NCI-H524 treated with DMSO at 0.1 percent for 48 hours (cell line): ENCODE measurements at places on chromosomes 13 and 19.

- DNase-seq: peak; percentile 2
These were observed 141.9 kb downstream of the PCCA start for GRCh38 chr13:100230769-100231149.

DNA sequence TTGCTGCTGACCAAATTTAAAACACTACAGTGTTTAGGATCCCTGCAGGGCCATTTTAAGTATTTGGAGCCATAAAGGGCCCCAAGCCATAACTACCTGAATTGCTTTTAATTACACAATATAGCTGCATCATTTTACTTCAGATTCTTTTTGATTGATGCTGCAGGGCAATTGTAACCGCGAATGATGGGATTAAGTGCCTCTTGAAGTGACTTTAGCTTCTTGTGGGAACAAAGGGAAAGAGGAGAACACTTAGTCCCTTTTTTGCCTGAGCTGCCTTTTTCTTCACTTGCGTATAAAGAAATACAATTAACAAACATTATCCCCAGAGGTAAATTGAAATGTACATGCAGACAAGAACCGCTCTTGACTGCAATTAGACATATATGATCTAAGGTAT lies 228.5 kb downstream of the ZIC5 start:
- DNase-seq: peak; percentile 45

- no peak for DNase-seq
These were observed 44.8 kb downstream of the PHF11 start for GRCh38 chr13:49540552-49540951.

DNA sequence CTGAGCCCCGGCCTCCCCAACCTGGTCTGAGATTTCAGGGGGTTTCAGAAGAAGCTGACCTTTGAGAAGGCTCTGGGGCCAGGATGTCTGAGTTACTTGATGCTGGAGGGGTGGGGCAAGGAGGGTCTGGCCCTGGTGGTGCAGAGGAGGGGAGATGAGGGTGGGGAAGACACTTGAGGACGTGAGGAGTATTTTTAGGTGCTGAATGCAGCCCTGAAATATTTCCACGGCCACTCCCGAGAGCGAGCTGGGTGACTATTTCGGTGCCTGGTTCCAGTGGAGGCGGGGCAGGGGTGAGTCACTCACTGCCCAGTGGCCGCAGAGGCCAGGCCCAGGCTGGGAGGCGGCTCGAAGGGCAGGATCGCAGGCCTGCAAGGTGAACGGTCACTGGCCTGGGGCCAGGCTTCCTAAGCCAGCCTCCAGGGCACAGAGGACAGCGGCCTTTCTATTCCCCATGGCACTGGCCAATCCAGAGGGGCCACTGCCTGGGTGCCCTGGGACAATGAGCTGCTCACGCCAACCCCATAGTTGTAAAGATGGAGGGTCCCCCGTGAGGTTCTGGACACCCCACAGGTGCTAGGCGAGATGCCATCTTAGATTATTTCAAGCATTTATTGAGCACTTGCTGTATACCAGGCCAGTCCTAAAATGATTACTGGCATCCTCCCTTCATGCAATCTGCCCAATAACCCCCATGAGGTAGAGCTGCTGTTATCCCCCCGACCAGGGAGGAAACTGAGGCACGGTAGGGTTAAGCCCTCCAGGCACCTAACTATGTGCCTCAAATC lies 19.7 kb upstream of the JUND start:
- DNase-seq: no peak

DNA sequence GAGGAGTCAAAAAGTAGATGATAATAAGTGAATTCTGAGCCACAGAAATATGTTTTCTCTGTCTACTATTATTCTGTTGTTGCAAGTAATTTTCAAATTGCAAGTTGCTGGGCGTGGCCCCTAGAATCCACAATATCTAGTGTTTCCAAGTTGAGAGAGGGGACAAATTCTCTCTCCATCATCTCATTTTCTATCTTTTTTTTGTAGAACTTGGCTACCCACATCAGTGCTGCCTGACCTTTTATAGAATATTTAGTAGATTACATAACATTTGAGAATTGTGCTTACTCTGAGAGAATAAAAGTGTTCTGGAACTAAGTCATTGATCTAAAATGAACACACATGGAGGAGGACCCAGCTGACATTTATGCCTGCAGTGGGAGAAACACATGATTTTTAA lies 110.9 kb upstream of the CSNK1A1L start:
- no peak for DNase-seq

GRCh38 chr19:5119297-5119998 lies 150.5 kb downstream of the KDM4B start:
- no peak for DNase-seq

GRCh38 chr13:42405665-42406390 lies 133.9 kb downstream of the AKAP11 start:
- DNase-seq: no peak

- DNase-seq: no peak
These were observed 13.6 kb downstream of the HAUS8 start for GRCh38 chr19:17061691-17062090.

GRCh38 chr19:22601906-22602630 lies 32.1 kb upstream of the ZNF492 start:
- no peak for DNase-seq

- no peak for DNase-seq
These were observed 4.7 kb downstream of the LSM4 start for GRCh38 chr19:18317961-18318800.

GRCh38 chr19:996051-996838 lies 4.0 kb upstream of the GRIN3B start:
- DNase-seq: no peak

DNA sequence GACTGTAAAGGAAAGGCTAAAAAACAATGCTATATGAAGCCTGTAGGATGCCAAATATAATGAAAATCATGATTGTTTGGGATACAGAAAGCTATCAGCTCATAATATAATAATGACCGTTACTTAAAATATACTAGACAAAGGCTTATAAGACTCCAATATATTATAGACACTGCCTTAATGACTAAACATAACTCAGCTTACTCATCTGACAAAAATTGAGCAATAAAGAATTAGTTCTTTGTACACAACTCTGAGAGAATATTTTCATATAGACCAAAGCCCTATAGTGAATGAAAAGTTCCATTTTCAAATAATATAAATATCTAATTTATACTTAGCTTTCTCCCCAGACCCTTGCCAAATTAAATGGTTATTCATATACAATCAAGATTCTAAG lies 283.3 kb downstream of the DIAPH3 start:
- no peak for DNase-seq

DNA sequence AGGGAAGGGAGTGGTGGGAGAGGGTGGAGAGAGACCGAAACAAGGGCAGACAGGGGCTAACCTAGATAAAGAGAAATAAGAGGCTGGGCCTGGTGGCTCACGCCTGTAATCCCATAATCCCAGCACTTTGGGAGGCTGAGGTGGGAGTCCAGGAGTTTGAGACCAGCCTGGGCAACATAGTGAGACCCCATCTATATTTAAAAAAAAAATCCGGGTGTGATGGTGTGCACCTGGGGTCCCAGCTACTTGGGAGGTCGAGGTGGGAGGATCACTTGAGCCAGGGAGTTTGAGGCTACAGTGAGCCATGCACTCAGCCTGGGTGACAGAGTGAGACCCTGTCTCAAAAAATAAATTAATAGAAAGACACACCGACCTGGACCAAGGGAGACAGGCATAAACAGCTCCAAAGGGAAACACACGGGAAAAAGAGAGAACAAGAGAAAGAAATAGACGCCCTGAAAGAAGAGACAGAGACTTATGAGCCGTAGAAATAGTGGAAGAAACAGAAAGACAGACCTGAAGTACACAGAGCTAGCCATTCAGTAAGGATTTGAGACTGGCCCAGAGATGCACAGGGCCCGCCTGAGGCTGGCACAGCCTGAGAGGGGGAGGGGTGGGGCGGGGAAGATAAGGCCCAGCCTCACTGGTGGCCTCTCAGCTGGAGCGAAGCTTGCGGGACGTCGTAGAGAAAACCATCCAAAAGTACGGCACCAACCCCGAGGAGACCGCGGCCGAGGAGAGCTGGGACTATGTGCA lies 2.2 kb downstream of the CD37 start:
- no peak for DNase-seq

DNA sequence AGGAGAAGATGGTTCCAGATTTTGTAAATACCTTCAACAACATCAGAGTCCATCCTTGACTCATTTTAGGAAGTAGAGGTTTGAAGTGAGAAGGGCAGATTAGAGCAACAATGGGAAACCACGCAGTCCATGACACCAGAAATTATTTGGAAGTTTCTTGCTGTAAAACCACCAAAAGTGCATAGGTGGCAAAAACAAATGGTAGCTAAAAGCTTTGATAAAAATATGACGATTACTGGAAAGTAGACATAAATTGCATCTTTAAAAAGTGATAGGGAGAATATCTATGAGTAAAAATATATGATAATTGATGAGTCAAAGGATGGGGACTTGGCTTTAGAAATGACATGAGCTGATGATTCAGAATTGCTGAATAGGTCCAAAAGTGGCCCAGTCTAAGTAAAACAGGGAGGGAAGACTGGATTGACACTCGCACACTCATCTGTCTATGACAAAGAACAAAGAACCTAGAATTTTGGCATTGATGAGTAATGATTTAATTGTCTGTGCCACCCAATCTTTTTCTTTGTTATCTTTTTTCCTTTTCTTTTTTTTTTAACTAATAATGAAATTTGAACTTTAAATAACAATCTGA lies 472.2 kb downstream of the MYO16 start:
- DNase-seq: no peak

DNA sequence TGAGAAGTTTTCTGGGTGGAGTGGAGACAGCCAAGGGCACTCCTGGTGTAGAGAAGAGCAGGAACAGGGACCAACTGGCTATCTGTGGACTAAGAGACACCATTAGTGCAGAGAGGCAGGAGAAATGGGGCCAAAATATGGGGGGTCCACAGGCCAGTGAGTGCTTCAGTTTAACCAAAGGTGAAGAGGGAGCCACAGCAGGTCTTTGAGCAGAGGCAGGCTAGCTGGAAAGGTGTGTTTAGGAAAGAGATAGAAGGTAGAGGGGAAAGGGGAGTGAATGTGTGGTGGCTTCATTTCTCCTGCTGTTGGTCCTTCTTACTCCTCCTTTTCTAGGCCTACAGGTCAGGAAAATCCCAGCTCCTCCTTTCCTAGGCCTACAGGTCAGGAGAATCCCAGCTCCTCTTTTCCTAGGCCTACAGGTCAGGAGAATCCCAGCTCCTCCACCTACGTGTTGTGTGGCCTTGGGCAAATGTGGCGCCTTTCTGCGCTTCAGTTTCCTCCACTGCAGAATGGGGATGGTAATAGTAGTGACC lies 1.5 kb downstream of the TMEM238 start:
- no peak for DNase-seq

- no peak for DNase-seq
These were observed 27.6 kb downstream of the GPALPP1 start for GRCh38 chr13:45016792-45017425.

GRCh38 chr13:29515372-29515771 lies 80.1 kb downstream of the SLC7A1 start:
- no peak for DNase-seq

GRCh38 chr19:9972103-9972502 lies 35.8 kb upstream of the OLFM2 start:
- DNase-seq: no peak

DNA sequence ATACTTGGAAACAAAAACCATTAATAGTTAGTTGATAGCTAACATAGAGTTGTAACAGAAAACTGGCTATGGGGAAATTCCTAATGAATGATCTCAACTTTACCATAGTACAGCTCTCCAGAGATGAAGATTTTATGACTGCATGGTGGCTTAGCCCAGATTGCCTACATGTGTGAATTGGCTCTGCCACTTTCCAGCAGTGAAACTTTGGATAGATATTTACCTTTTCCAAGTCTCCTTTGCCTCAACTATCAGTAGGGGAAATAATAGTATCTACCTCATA lies 161.1 kb downstream of the LACC1 start:
- no peak for DNase-seq

GRCh38 chr13:26038931-26039475 lies 12.8 kb downstream of the SHISA2 start:
- DNase-seq: no peak

- DNase-seq: no peak
These were observed 7.9 kb downstream of the PBX4 start for GRCh38 chr19:19610376-19611202.

DNA sequence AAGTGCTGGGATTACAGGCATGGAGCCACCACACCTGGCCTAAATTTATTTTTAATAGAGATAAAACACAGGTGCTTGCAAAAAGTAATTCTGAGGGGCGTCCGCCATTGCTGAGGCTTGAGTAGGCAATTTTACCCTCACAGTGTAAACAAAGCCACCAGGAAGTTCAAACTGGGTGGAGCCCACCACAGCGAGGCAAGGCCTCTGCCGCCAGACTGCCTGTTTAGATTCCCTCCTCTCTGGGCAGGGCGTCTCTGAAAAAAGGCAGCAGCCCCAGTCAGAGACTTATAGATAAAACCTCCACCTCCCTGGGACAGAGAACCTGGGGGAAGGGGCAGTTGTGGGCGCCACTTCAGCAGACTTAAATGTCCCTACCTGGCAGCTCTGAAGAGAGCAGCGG lies 50.7 kb downstream of the B3GLCT start:
- no peak for DNase-seq

GRCh38 chr13:110942248-110942981 lies 27.5 kb upstream of the ANKRD10 start:
- DNase-seq: no peak

DNA sequence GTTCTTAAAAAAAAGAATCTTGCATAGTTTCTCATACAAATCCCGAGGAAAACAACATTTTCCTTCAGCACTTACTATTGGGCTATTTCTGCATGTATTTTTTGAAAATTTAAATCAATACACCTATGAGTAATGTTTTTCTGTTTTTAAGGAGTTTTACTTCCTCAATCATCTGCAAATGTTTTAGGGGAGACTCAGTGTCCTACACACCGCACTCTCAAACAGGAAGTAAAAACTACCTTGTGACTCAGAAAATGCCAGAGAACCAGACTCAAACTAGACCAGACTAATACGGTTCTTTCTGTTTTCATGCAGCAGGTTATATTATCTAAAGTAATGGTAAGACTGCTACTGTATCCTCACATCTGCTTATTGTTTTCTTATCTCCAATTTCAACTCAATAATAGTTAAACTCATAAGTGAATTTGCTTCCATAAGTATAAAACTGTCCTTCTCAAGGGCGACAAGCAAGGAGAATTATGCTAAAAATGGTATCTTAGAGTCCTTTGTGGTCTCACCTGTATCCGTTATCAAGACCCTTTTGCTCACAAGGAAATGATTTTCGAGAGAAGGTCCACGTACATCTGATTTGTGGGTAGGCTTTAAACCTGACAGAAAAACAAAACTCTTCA lies 52.5 kb downstream of the FLT3 start:
- no peak for DNase-seq

- DNase-seq: no peak
These were observed 2.8 kb downstream of the PTGER1 start for GRCh38 chr19:14472202-14472938.

DNA sequence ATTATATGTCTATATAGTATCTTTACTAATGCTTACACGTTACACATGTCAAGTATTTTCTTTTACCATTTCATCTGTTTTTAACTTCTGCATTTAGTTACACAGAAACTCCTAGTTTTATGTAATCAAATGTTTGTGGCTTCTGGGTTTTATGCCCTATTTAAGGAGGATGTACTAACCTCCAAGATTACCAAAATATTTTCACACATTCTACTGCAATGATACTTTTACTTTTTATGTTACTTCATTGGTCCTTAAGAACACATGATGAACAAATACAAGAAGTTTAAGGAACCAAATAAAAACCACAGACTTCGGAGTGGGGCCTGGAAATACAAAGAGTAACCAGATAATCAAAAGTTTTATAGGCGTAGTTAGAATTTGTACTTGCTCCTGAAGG lies 37.2 kb downstream of the ZC3H13 start:
- DNase-seq: no peak
